ENCODE measurements at places on chromosomes 16 and 17.

DNA sequence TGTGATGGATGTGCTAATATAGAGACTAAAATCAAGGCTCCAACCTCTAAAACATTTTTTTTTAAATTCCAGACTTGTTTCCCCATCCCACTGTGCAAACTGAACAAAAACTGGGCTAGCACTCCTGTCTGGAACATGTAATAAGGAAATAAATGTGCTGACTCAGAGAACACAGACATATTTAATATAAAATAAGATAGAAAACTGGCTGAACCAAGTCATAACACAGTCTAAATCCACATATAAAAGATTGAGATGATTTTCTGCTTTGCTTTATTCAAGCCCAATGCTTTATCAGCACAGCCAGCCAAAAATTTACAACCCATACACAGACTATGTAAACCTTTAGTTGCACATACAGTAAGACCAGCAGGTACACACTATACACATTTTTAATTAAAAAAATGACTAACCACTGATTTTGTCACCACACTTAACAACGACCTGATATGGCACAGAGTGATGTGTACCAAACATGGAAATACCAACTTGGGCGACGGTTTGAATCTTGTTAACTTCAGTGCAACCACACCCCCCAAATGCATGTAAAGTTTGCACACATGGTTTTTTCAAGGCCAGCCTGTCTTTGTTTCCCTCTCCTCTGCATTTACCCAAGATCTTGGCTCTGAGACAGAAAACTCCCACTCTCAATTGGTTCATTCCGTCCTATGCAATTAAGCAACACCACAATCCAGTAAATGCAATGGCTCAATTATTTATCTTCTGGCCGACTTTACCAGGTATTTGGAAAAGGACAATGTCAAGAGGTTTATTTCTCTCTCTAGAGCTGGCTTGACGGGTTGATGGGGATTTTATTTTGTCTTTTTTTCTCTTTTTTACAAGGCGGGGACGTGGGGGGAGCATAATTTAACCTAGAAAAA is 1.2 kb downstream of the STAT3 start:
- DNase-seq: no peak

GRCh38 chr17:53707566-53707965 is 115.2 kb upstream of the KIF2B start:
- no peak for DNase-seq

DNA sequence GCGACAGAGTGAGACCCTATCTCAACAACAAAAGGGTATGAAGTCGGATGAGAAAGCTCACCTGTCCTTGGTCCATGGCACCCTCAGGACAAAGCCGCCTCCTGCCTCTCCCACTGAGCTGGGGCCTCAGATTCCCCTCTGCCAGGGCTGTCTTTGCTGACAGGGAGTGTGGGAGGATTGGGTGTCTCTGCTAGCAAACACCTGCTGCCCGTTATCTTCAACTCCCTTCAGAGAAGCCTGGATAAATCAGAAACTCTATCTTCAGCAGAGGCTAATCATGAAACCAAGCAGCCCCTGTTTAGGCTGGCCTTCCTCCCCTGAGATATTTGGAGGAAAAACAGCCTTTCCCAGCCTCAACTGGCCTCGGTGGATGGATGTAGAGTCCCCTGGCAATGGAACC is 36.3 kb upstream of the CDH1 start:
- DNase-seq: no peak

GRCh38 chr17:42698736-42699414 is 16.5 kb downstream of the CNTNAP1 start:
- no peak for DNase-seq

DNA sequence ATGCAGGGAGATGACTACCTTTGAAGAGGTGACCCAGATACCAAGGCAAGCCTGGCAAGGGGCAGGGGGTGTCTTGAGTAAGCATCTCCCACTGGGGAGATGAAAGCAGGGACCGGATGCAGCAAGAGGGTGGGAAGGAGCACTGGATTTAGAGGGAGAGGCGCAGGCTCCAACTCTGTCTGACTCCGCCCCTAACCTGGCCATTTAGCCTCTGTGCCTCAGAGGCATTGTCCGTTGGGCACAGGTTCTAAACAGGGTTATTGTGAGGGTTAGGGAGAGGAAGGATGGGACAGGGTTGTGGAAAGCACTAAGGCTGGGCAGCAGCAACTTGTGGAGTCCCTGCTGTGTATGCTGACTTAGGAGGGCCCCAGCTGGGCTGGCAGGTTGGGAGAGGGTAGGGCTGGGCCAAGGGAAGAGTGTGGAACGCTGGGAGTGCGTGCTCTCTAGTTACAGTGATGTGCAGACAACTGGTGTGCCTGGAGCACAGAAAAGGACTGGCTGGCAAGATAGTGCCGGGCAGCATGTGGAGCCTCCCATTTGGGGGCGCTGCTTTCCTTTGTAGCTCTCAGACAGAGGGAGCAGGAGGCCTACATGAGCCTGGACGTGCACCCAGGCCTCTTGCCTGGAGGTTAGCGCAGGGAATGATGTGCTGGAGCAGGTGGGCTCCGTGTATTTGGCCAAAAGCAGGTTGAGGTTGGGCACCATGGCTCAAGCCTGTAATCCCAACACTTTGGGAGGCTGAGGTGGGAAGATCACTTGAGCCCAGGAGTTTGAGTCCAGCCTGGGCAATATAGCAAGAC is 26.2 kb downstream of the TBX2 start:
- DNase-seq: no peak

DNA sequence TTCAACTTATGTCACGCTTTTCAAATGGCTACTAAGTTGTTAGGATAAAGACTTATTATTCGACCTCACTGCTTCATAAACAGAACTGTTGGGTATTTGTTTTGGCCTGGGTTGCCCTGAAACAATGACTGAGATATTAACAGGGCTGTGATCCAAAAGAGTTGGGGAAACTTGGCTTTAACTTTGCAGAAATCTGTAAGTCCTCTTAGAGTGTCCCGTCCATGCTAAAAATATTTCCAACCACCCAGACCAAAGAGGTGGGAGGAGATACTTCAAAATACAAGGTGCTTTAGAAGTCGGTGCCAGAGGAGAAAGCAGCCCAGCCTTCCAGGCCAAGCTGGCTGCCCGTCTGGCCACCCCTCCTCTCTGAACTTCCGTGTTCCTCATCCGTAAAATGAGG is 16.1 kb upstream of the SPATA32 start:
- no peak for DNase-seq

DNA sequence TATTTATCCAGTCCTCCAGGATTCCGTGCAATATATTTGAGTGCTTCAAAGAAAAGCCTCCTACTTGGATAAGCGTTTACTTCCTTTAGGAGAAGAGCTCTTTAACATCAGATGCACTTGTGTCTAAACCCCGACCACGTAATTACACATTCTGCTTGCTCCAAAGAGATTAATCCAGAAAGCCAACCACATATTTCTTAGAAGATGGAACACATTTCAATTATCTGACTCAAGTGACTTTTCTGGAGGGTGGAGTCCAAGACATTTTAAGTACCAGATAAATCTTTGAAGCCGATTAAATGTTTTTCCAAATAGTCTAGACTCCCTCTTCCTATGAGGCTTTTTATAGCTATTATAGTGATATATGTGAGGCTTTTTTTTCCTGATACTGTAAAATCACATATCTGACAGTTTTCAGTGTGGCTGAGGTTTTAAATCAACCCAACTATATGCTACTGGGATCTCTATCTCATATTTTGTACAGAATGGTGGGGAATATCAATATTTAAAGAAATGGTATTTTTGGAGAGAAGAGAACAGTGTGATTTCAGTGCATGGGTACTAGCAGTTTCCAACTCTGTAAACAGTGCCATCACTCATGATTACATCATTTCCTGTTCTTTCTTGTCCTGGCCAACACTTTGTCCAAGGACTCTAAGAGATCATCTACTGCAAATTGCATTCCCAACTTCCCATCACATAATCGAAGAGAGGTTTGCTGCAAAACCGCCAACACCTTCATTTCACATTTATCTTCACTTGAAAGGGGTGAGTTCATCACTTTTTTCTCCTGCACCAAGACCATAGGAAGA is 192.4 kb upstream of the HSBP1 start:
- no peak for DNase-seq

- DNase-seq: no peak
These were observed 65.0 kb downstream of the CRISPLD2 start for GRCh38 chr16:84884596-84885341.

All from T-helper 1 cell (primary cell).